ENCODE measurements at places on chromosomes 1 and 21.

- DNase-seq = no peak
Measured at GRCh38 chr1:37073854-37074379, 39.6 kb upstream of the GRIK3 start.

DNA sequence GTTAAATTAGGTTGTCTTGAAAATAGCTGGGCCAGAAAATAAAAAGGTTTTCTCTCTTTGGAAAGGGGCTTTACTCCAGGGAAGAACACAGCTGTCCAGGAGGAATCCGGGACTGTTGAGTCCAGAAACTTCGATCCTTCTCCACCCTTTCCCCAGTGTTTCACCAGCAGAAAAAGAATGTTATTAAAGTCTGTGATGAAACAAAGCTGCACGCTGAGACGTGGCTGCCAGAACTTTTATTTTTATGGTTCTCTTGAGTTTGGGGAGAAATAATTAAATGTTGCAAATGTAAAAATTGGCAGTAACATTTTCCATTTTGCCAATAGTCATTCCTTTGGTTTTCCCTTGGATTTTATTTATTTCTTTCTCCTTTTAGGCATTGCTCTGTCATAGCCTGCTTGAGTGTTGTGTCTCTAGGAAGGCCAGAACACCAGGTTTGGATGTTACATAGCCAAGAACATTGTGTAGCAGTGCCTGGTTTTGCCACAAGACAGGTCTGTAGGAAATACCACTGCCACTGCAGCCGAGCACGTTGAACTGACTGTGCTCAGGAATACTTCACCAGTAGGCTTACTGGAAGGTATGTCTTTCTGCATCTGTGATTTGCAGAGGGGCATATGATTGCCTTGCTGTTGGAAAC is 87.4 kb downstream of the ROR1 start:
- DNase-seq = no peak

DNA sequence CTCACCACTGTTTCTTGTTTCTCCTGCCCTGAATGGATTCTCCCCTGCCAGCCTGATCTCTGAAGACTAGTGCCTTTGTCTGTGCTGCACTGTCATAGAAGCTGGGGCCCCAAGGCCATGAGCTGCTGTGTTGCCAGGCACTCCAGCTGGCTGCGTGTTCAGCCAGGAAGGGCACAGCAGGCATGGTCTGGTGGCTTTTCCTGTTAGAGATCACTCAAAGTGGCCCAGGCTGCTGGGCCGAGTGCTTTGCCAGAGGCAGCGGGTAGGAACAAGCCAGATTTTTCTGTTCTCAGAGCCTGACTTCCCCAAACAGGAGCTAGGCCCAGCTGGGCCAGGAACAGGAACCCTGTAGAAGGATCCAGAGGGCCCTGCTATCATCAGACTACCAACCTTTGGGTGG is 5.2 kb downstream of the ADPRS start:
- DNase-seq = no peak

GRCh38 chr1:198101716-198102453 is 54.9 kb upstream of the NEK7 start:
- peak; percentile 15 for DNase-seq

- DNase-seq = no peak
Measured at GRCh38 chr1:96538883-96539282, 182.7 kb upstream of the PTBP2 start.

GRCh38 chr21:42062236-42063022 is 8.7 kb upstream of the UMODL1 start:
- peak; percentile 93 for DNase-seq

DNA sequence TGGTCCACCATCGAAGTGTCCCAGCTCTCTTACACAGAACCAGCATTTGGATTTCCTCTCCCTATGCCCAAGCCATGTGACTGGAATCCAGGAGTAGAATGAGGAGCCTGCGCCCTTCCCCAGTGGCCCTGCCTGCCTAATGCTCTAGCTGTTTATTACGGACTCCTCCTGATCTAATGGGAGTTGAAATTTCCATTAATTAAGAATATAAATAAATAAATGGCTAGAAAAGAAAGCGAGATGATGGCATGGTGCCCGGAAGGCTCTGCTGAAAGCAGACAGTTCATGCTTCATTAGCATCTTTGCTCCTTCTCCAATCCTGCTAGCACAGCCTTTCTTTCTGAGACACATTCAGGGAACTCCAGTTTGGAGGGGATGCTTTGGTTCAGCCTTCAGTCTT is 216.2 kb downstream of the SEC16B start:
- no peak for DNase-seq

DNA sequence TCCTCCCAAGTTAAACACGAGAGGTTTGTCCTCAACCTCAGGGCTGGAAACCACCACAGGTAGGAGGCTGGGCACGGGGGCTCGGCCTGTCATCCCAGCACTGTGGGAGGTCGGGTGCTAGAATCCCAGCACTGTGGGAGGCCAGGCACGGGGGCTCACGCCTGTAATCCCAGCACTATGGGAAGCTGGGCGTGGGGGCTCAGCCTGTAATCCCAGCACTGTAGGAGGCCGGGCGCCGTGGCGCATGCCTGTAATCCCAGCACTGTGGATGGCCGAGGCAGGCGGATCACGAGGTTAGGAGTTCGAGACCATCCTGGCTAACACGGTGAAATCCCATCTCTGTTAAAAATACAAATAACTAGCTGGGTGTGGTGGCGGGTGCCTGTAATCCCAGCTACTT is 6.7 kb upstream of the CDK11A start:
- DNase-seq = no peak
